ENCODE measurements at places on chromosomes 3 and 15.

- peak; percentile 38 for DNase-seq
These were observed 235.9 kb upstream of the ST8SIA2 start for GRCh38 chr15:92157666-92158298.

DNA sequence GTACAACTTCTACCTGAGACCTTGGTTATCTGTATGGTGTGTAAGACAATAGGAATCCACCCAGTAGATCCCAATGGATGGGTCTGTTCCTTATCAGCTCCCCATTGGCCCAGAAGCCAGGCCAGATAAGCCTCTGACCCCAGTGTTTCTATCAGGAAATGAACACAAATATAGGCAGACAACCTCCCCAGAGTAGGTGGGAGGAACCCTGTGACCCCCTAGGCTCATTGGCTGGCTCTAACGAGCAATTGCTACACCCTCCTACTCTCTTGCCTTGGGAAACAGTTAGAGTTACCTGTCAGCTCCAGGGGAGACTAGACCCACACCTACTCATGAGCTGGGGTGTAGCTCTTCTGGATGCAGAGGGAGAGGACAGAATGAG, 299.9 kb downstream of the UACA start:
- DNase-seq: no peak

DNA sequence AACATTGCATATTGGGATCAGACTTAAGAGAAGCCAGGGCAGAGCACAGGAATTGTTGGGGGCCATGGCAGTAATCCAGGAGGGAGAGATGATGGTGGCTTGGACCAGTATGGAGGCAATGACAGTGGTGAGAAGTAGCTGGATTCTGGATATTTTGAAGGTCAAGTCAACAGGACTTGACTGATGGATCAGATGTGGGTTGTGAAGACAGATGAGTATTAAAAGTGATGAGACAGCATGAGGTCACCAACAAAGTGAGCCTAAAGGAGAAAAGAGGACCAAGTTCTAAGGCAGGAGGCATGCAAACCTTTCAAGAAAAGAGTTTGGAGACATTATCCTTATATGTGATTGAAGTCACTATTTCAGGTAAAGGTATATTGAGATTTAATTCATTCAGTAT, 56.6 kb upstream of the TIPARP start:
- no peak for DNase-seq

GRCh38 chr3:98350082-98350481, 3.6 kb upstream of the OR5K4 start:
- DNase-seq: no peak

DNA sequence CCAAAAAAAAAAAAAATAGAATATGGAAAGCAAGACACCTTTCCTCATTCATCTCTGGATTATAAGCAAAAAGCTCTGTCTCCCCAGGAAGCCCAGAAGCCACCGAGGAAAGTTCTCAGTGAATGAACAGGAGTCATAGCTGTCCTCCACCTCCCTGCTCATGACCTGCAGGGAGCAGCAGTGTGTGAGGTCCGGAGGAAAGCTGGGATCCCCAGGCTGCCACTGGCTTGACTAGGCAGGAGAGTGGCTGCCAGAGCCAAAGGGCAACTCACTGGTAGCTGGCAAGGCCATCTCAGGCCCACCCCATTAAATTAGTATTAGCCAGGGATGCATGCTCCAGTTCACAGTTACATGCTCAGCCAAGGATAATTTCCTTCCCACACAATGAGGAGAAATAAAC, 191.6 kb upstream of the STT3B start:
- no peak for DNase-seq

DNA sequence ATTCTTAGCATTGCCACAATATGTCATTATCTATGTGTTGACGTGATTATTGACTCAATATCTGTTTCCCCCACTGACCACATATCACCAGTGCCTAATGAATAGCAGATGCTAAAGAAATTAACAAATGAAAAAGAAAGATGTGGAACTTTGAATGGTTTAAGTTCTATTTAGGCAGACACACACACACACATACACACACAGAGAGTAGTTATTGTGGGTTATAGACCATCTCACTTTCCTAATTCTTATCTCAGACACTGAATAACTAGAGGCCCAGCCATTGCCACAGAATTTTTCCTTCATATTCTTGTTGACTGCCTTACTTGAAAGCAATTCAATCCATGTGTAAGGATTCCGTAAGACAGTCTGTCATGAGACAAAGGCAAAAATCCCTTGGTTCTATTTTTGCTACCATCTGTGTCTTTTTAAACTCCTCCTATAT, 61.9 kb upstream of the PHLDB2 start:
- no peak for DNase-seq

DNA sequence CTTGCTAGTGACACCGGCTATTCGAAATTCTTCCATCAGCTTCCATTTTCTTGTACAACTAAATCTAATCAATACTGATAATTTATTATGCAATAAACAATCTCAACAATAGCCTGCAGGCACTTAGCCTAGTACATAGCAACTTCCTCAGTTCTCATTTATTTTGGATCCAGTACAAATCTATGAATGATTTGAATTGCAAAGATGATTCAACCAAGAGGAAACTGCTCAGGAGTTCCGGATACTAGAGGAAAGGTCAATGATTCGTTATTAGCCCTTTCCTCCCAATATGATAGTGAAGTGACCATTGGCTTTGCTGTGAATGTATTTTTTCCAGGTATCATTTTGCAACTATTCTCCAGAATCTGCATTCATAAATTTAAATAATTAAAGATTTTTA, 827.0 kb downstream of the CADM2 start:
- DNase-seq: no peak

- no peak for DNase-seq
These were observed 46.2 kb downstream of the CHL1 start for GRCh38 chr3:242602-243355.
